Effector memory CD8-positive, alpha-beta T cell (primary cell): ENCODE measurements at places on chromosomes 12 and 14.
A peak's percentile ranks its signal among the peaks of the same experiment; 100 is the strongest.

DNA sequence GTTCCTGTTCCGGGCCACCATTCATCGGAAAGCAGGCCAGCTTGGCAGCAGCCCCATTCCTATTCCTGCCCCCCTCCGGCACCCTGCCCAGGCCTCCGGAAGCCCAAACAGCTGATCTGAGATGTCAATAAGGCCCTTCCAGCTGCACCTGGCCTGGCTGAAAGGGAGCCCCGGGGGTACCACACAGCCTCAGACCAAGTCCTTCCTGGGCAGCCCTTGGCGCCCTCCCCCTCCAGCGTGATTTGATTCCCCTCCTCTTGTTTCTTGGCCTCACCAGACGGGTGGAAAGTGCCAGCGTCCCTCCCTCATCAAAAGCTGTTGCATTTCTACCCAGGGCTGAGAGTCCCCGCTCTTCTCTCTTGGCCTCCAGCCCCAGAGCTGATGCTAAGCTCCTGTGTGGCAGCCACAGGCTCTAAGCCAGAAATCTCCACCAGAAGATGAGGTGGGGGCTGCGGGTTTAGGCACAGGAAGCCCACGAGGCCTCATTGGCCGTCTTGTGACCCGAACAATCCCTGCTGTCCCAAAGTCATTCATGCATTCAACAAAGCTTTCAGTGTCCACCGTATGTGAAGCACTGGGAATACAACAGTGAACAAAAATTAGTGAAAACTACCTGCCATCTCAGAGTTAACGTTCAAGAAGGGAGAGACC, 215.4 kb downstream of the SLC41A2 start:
- no peak for DNase-seq

- DNase-seq, result no peak
These were observed 904 bp upstream of the MAP4K5 start for GRCh38 chr14:50533241-50533705.

DNA sequence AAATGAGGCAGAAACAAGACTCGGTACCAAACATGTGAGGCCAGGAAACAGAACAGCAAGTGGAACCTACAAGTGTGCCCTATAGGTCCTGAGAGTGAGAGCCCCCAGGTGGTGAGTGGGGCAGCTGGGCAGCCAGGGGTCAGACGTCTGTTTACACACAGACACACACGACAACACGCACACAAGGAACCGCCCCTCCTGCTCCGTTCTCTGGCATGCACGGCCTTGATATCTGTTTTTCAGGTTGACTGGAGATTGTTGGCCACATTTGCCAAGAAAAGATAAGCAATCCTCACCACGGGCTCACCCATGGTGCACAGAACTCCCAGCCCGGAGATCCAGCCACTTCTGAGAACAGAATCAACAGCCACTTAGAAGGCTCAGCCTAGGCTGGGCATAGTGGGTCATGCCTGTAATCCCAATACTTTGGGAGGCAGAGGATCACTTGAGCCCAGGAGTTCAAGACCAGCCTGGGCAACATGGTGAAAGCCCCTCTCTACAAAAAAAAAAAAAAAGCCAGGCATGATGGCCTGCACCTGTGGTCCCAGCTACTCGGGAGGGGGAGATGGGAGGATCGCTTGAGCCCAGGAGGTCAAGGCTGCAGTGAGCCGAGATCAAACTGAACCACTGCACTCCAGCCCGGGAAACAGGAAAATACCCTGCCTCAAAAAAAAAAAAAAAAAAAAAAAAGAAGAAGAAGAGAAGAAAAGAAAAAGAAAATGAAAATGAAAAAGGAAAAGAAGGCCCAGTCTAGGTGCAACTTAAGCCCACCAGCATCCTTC, 19.4 kb upstream of the EIF5 start:
- no peak for DNase-seq

DNA sequence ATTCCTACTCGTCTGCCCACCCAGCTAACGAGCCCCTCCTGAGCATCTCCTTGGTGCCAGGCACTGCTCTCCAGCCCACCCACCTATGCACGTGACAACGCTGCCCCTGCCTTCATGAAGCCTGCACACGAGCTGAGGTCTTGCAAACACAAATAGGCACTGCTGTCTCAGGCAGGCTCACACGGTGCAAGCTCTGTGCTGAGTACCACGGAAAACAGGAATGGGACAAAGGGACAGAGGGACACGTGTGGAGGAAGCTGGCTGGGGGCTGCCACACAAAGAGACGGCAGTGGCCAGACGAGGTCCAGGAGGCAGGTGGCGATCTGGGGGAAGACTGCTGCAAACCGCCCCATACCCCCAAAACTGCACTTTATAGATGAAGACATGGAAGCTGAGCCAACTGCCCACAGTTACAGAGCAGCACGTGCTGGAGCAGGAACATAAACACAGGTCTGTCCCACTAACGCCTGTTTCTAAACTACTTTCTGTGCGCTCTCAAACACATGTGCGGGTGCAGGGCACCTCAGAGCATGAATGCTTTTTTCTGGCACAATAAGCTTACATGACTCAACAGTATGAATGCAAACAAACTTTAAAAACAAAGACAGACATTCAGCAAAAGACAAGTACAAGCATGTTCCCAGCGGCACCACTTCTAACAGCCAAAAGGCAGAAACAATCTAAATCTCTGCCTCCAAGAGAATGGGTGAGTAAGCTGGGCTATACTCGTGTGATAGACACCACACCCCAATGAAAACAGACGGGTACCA, 64.5 kb downstream of the AMN start:
- DNase-seq, result no peak

GRCh38 chr12:49364989-49365388, 2.3 kb upstream of the SPATS2 start:
- no peak for DNase-seq

DNA sequence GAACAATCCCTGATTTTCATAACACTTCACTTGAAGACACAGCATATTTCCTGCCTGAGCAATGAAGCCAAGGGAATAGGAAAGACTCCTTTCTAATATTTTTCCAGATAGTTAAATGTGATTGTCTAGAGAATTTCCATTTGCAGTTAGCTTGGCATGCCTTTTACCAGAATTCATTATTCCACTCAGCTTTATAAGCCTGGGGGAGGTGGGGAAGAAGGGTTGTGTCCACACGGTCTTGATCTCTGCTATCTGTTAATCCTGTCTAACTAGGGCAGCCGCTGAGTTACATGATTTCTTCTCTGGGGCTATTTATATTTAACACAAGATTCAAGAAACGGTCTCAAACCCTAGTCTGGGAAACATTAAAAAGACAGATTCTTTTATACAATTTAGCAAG, 146.6 kb upstream of the FSCB start:
- DNase-seq, result no peak

- DNase-seq, result no peak
These were observed 68.4 kb upstream of the KITLG start for GRCh38 chr12:88648625-88649024.

GRCh38 chr12:13101821-13102375, 1.6 kb downstream of the GSG1 start:
- peak; percentile 10 for DNase-seq

DNA sequence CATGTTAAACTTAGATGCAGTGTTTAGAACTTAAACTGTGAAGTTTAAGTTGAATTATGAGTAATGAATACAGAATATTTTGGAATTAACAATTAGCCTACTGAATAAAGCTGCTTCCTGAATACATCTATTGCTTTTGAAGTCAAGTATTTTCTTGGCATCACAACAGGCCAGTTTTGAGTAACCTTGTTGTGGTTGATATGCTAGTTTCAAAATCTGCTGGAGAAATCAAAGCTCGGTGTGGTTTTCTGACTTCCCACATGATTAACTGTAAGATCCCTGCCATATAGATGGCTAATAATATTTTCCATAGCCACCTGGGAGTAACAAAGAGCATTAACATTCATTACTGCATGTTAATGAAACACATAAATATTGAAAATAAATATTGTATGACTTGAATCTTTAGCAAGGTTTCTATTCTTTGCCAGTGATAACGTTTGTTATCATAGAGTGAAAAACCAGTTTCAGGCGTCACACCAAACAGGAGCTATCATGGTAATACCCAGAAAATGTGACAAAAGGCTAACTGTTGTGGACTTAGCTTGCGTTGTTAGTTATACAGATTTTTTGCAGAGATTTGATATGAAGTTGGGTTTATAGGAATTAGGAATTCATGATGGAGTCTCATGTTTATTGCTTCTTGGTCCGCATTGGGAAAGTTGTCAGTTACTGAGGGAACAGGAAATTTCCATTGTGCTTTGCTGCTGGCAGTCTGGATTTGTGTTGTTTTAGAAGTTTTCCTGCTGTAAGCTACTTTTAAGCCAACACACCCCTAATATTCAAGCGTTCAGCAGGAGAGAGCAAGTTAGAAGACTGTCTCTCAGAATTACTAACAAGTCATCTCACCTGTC, 32.1 kb downstream of the PPFIBP1 start:
- no peak for DNase-seq

DNA sequence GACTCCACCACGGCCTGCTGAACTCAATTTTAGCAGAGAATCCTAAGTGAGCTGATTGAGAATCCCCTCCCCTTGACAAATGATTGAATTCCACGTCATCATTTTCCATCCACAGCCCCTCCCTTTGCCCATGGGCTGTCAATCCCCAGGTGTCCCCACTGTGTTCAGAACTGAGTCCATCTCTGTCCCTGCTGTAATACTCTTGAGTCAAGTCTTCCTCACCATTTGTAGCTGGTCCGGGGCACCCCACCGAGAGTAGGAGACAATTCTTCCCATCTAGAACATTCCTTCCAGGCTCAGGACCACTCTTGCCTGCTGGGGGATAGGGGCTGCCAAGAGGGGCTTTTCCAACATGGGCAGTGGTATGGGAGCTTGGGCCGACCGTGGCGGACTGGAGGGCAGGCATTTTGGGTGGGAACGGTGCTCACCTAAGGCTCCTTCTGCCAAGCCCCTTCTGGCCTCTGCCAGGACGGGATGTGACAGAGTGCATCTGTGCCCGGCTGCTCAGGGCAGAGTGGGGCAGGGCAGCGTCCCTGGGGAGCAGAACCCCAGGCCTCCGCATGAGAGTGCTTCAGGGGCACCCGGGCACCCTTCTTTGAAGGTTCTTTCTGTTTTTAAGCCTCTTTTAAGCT, 218.1 kb upstream of the RTL1 start:
- peak; percentile 0 for DNase-seq

DNA sequence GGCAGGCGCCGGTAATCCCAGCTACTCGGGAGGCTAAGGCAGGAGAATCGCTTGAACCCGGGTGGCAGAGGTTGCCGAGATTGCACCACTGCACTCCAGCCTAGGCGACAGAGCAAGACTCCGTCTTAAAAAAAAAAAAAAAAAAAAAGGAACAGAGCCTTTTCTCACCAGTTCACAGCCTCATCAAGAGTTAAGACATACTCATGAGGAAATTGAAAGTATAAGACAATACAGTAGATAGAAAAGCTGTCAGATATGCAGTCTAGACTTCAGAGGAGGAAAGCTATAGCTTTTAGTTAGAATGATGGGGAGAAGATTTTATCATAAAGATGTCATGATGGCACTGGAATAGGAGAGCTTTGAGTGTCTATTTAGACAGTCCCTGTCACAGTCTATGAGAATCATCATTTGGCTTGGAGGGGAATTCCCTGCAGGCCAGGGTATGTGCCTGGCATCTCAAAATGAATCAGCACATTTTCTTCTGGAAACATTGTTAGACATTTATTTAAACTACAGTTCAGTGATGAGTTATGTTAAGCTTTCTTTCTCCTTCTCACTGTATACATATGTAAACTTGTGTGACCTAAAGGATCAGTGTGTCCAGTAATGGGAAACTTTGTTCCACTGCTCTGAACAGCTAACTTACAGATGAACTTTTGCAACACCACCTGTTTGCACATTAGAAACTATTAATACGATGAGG, 2.9 kb upstream of the RAB35 start:
- DNase-seq, result no peak

- no peak for DNase-seq
These were observed 112.5 kb upstream of the FLRT2 start for GRCh38 chr14:85417396-85417795.

- no peak for DNase-seq
These were observed 32.1 kb downstream of the XRCC3 start for GRCh38 chr14:103683139-103683538.

- no peak for DNase-seq
These were observed 313.2 kb downstream of the SEC23A start for GRCh38 chr14:38789805-38790204.

- no peak for DNase-seq
These were observed 256.2 kb downstream of the AEBP2 start for GRCh38 chr12:19695244-19696098.

GRCh38 chr12:93048656-93049055, 119.6 kb upstream of the EEA1 start:
- no peak for DNase-seq

GRCh38 chr14:24273422-24273998, 2.1 kb upstream of the RABGGTA start:
- DNase-seq, result no peak
